Sigmoid colon (tissue), 7 donors: ENCODE measurements at places on chromosomes 11 and 22. TPM values are rescaled to one million over a fixed set of nuclear protein-coding genes. Genes with fewer than 3 reads are reported as not detected.

GRCh38 chr22:46159212-46159611 is 8.9 kb downstream of the PPARA start:
- H3K27me3 ChIP-seq = no peaks in the 10 kb centered on the region
- no peaks in the 10 kb centered on the region for H3K4me1 ChIP-seq
- no peak overlapping the region for H3K27ac ChIP-seq
- peaks cover under 1% of the 10 kb centered on the region for H3K36me3 ChIP-seq
- H3K4me3 ChIP-seq = no peak overlapping the region

DNA sequence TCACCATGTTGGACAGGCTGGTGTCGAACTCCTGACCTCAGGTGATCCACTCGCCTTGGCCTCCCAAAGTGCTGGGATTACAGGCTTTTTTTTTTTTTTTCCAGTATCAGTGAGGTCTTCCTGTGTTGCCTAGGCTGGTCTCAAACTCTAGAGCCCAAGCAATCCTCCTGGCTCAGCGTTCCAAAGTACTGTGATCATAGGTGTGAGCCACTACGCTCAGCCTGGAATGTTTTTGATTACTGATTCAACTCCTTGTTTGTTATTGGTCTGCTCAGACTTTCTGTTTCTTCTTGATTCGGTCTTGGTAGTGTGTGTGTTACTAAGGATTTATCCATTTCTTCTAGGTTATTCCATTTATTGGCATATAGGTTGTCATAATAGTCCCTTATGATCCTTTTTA is 31.3 kb downstream of the NAGA start:
- H3K4me3 ChIP-seq = no peak overlapping the region
- no peaks in the 10 kb centered on the region for H3K36me3 ChIP-seq
- DNase-seq = no peak
- no peaks in the 10 kb centered on the region for H3K27me3 ChIP-seq
- no peaks in the 10 kb centered on the region for H3K4me1 ChIP-seq
- H3K27ac ChIP-seq = no peak overlapping the region

DNA sequence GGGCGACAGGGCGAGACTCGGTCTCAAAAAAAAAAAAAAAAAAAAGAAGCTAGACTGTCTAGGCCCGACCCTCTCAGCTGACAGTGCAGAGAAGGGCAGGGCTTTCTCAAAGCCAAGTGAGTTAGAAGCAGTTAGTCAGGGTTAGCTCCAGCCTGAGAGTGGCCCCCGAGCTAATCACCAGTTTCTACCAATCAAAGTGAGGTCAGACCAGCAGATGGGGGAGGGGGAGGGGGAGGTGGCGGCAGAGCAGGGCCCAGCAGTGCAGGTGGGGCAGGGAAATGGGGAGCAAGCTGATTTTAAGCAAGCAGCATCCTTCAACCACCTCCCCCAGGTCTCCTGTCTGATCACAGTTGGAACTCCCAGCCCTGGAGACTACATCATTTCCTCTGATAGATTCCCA is 55.3 kb upstream of the PRR5 start:
- H3K27me3 ChIP-seq = peaks cover 3% of the 10 kb centered on the region
- H3K4me1 ChIP-seq = peaks cover 11% of the 10 kb centered on the region
- no peaks in the 10 kb centered on the region for H3K36me3 ChIP-seq
- H3K4me3 ChIP-seq = no peak overlapping the region
- DNase-seq = no peak

- no peak overlapping the region for H3K4me3 ChIP-seq
- peak overlapping the region; percentile 86 for H3K27ac ChIP-seq
- DNase-seq = no peak
- no peaks in the 10 kb centered on the region for H3K36me3 ChIP-seq
- peaks cover 45% of the 10 kb centered on the region for H3K4me1 ChIP-seq
Measured at GRCh38 chr11:12330485-12331231, 46.7 kb upstream of the PARVA start.

DNA sequence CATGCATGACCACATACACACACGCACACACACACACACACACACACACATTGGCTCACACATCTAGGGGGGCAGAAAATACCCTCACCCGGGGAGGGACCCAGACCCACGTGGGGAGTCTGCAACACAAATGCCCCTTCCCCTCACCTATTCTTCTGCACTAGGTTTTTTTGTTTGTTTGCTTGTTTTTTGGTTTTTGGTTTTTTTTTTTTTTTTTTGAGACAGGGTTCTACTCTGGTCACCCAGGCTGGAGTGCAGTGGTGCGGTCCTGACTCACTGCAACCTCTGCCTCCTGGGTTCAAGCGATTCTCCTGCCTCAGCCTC is 28.4 kb downstream of the WEE1 start:
- H3K27me3 ChIP-seq = no peaks in the 10 kb centered on the region
- H3K4me1 ChIP-seq = peaks cover 4% of the 10 kb centered on the region
- no peak overlapping the region for H3K4me3 ChIP-seq
- no peak for DNase-seq
- H3K36me3 ChIP-seq = no peaks in the 10 kb centered on the region
- H3K27ac ChIP-seq = no peak overlapping the region

GRCh38 chr22:48827904-48828555 is 999.6 kb downstream of the BRD1 start:
- H3K4me3 ChIP-seq = no peak overlapping the region
- DNase-seq = no peak
- H3K36me3 ChIP-seq = no peaks in the 10 kb centered on the region
- H3K27ac ChIP-seq = no peak overlapping the region
- H3K4me1 ChIP-seq = no peaks in the 10 kb centered on the region
- peaks cover 42% of the 10 kb centered on the region for H3K27me3 ChIP-seq

DNA sequence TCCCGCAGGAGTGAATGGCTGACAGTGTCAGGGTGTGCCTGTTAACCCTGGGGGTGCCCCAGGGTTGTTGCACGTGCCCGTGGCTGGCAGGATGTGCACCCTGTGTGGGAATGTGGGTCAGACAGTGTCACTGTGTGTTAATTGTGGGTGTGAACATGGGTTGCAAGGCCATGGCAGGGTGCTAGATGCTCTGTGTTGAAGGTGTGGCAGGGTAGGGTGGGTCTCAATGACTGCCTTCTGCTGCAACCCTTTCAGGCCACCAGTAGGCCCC is 8.3 kb downstream of the RIN1 start:
- no peak for DNase-seq
- H3K27me3 ChIP-seq = no peaks in the 10 kb centered on the region
- no peaks in the 10 kb centered on the region for H3K36me3 ChIP-seq
- H3K27ac ChIP-seq = peak overlapping the region; percentile 35

- no peaks in the 10 kb centered on the region for H3K4me1 ChIP-seq
- H3K27ac ChIP-seq = no peak overlapping the region
- H3K36me3 ChIP-seq = no peaks in the 10 kb centered on the region
- DNase-seq = no peak
- H3K4me3 ChIP-seq = no peak overlapping the region
Measured at GRCh38 chr11:87628026-87628580, 547.1 kb downstream of the RAB38 start.

DNA sequence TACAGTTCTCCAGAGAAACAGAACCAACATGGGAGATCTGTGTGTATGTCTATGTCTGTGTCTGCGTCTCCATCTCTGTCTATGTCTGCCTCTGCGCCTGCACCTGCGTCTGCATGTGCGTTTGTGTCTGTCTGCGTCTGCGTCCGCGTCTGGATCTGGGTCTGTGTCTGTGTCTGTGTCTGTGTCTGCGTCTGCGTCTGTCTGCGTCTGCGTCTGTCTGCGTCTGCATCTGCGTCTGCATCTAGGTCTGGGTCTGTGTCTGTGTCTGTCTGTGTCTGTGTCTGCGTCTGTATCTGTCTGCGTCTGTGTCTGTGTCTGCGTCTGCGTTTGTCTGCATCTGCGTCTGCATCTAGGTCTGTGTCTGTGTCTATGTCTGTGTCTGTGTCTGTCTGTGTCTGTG is 88.4 kb upstream of the SLC22A12 start:
- DNase-seq = no peak
- no peaks in the 10 kb centered on the region for H3K27me3 ChIP-seq
- H3K27ac ChIP-seq = no peak overlapping the region
- H3K36me3 ChIP-seq = no peaks in the 10 kb centered on the region
- H3K4me3 ChIP-seq = no peak overlapping the region
- H3K4me1 ChIP-seq = no peaks in the 10 kb centered on the region

FOSL1 gene
- total RNA-seq = 0.36 TPM

SYCE3 gene
- not detected for total RNA-seq

HBE1 gene
- not detected for total RNA-seq

LRP4 gene
- total RNA-seq = 4.9 TPM

CCDC15 gene
- total RNA-seq = 0.83 TPM

LDLRAD3 gene
- total RNA-seq = 23.4 TPM

GAL3ST1 gene
- 2.8 TPM for total RNA-seq
